ENCODE measurements at places on chromosomes 6 and 20.

DNA sequence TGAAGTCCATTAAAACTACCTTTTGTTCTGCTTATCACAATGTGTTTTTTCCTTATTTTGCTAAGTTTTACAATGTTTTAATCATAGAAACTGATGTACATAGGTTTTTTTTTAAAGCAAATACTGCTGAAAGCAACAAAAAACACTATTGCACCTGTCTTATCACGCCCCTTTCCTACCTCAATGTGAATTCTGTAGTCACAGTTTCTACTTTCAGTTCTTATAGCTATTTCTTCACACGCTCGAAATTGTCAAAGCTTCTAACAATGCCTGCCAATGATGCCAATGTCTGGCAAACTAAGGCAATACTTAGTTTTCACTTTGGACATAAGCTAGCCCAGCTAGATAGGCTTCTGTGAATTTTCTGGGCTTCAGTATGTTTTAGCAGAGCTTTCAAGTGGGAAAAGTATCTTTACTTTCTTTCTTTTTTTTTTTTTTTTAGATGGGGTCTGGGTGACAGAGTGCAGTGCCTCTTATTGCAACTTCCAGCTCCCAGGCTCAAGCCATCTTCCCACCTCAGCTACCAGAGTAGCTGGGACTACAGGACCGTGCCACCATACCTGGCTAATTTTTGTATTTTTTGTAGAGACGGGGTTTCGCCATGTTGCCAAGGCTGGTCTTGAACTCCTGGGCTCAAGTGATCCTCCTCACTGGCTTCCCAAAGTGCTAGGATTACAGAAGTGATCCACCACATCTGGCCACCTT, 85.5 kb upstream of the HTR1B start:
- DNase-seq = no peak

GRCh38 chr6:5764401-5764955, 242.2 kb downstream of the NRN1 start:
- DNase-seq = no peak

DNA sequence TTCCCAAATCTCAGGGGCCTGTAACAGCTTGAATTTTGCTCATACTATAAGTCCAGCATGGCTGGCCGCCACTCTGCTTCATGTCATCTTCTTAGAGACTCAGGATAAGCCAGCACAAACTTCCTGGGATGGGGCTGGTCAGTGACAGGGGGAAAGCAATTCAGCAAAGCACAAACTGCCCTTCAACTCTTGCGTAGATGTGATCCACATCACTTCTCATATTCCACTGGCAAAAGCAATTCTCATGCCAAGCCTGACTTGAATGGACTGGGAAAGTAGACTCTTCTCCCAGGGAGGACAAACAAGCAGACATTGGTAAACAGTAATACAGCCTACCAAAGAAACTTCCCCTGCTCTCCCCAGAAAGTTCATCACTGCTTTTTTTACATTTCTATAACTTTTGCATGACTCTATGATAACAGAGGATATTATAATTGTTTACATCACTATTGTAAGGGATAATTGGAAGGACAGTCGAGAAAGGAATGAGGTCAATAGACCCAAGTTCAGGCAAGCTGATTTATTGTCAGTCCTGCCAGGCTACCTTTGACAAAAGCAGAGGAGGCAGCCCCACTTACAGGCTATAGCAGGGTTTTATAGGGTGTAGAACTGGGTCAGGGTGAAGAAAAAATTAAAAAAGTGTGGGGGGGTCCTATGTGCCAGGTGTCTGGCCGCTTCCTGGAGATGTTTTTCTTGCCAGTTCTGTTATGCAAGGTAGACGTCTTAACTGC, 37.4 kb downstream of the RBM24 start:
- no peak for DNase-seq

- no peak for DNase-seq
Measured at GRCh38 chr6:137875058-137875520, 8.0 kb downstream of the TNFAIP3 start.

GRCh38 chr6:87104667-87105066, 9.8 kb upstream of the CGA start:
- no peak for DNase-seq

GRCh38 chr6:137666202-137666774, 172.1 kb upstream of the OLIG3 start:
- DNase-seq = no peak

- no peak for DNase-seq
Measured at GRCh38 chr6:137740967-137741761, 125.9 kb upstream of the TNFAIP3 start.

- no peak for DNase-seq
Measured at GRCh38 chr6:83310046-83310445, 116.9 kb downstream of the RWDD2A start.

GRCh38 chr6:25601800-25602673, 50.0 kb upstream of the SCGN start:
- peak; percentile 59 for DNase-seq

DNA sequence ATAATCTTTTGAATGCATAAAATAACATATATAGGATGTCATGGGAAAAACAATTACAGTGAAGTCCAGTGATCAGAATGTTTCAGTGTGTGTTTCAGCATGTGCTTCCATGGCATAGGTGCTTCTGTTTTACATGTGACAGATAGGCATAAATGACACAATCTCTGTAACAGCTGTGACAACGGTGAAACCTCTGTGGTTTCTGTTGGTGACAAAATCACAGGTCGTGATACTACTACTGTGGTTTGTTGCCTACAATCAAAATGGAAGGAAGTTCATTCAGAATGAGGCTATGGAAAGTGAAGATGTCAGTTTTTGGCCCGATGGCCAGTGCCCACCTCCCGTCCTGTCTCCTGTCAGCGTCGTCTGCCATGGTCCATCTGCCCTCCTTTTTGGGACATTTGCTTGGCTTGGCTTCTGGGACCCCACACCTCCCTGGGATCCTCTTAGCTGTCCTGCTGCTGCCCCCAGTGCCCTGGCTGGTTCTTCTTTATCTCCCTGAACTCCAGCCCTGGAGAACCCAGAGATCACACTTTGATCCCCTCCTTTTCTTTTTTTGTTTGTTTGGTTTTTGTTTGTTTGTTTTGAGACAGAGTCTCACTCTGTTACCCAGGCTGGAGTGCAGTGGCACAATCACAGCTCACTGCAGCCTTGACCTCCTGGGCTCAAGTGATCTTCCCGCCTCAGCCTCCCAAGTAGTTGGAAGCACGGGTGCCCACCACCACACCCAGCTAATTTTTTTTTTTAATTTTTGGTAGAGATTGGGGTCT, 79.3 kb upstream of the NAA20 start:
- no peak for DNase-seq

- peak; percentile 13 for DNase-seq
Measured at GRCh38 chr6:112253841-112254816, at the start of gene LAMA4. LAMA4 (minus strand) TSS chr6:112254567; CDS start chr6:112254150, 417 bp downstream.
